Activated CD8-positive, alpha-beta T cell treated with anti-CD3 and anti-CD28 coated beads, Interleukin-2, amount 10 ng/mL, durations not matched to agents 7 days and 5 days (primary cell): ENCODE measurements at places on chromosomes 12 and 14. TPM values are rescaled to one million over a fixed set of nuclear protein-coding genes. Genes with fewer than 3 reads are reported as not detected.

- no peaks in the 10 kb centered on the region for H3K4me1 ChIP-seq
- DNase-seq: no peak
- H3K4me3 ChIP-seq: no peak overlapping the region
- no peaks in the 10 kb centered on the region for H3K36me3 ChIP-seq
- H3K27me3 ChIP-seq: peaks cover 3% of the 10 kb centered on the region
Measured at GRCh38 chr14:92863286-92864080, 59.5 kb upstream of the CHGA start.

The IL22 gene
- not detected for total RNA-seq

The TSPAN19 gene
- total RNA-seq: not detected

DNA sequence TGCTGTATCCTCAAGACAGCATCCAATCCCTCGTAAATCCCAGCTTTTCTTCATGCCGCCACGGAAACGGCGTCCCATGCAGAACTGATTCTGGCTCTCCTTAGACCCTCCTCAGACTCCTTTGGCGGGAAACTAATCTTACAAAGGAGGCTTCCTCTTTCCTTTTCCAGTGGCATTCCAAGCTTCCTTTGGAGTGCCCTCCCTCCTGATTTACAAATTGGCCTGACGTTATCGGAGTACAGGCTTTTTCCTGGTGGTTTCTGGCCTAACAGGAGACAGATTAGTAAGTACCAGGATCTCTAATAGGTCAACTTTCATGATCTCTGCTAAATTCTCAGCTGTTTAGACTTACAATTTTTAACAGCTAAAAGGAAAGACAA lies 1.3 kb upstream of the ZDHHC17 start:
- H3K4me1 ChIP-seq: peaks cover 27% of the 10 kb centered on the region
- peak overlapping the region; percentile 99 for H3K4me3 ChIP-seq
- H3K27ac ChIP-seq: peak overlapping the region; percentile 85
- H3K27me3 ChIP-seq: peaks cover 2% of the 10 kb centered on the region
- no peak for DNase-seq
- peaks cover 10% of the 10 kb centered on the region for H3K36me3 ChIP-seq

GRCh38 chr12:77914081-77914488 lies 83.4 kb downstream of the NAV3 start:
- no peak for DNase-seq
- no peaks in the 10 kb centered on the region for H3K27me3 ChIP-seq
- no peaks in the 10 kb centered on the region for H3K36me3 ChIP-seq
- H3K27ac ChIP-seq: no peak overlapping the region

DNA sequence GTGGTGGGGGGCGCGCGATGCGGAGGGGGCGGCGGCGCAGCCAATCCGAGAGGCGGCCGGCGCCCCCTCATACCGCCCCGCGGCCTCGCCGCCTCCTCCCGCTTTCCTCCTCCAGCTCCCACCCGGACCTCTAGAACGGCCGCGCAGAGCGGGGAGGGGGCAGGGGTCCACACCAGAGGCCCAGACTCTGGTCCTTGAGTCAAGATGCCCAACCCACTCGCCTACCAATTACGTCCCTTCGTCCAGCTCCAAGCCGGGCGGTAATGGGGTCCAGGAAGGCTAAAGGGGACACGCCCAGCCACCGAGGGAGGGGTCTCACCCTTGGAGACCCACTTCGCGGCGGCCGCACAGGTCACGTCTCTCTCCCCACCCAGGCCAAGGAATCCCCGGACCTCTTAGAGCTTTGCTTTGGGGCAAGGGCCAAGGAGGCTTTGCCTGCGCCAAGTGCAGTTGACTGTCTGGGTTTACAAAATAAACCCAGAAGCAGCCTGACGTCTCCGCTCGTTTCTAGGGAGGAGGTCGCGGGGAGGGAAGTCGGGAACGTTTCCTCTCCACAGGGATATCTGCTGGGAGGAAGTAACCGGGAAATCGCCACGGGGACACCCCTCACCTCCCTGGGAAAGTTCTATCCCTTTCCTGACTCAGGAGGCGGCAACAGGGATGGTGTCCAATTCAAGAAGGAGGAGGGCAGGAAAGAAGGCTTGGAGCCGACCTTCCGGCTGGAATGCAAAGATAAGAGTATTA lies 394 bp upstream of the AMIGO2 start:
- peaks cover 32% of the 10 kb centered on the region for H3K36me3 ChIP-seq
- peaks cover 69% of the 10 kb centered on the region for H3K4me1 ChIP-seq
- H3K4me3 ChIP-seq: peak overlapping the region; percentile 89
- peak overlapping the region; percentile 90 for H3K27ac ChIP-seq

The OR10AD1 gene
- total RNA-seq: not detected

The BBOF1 gene
- 1.2 TPM for total RNA-seq

The TOGARAM1 gene
- 8.9 TPM for total RNA-seq

The COX8C gene
- not detected for total RNA-seq

DNA sequence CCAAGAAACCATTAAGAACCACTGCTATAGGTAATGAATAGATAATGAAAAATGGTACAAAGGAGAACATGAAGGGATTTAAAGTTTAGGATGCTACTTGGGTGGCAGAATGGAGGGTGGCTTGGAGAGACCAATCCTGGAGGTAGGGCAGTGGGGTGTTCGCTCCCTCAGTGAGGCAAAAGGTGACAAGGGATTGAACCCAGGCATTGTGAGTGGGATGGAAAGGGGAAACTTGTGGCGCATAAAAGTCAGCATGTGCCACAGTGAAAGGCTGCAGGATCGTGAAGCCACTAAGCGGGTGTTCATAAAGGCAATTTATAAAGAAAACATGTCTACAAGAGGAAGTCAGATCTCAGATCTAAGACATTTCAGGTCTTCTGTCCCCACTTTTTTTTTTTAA lies 76.7 kb upstream of the SLC38A2 start:
- peaks cover 6% of the 10 kb centered on the region for H3K36me3 ChIP-seq
- H3K27ac ChIP-seq: no peak overlapping the region
- no peaks in the 10 kb centered on the region for H3K27me3 ChIP-seq

The C14orf180 gene
- total RNA-seq: not detected

GRCh38 chr12:10320643-10321042 lies 13.0 kb downstream of the KLRD1 start:
- peaks cover 27% of the 10 kb centered on the region for H3K36me3 ChIP-seq
- DNase-seq: no peak
- H3K27me3 ChIP-seq: no peaks in the 10 kb centered on the region

- peaks cover 20% of the 10 kb centered on the region for H3K4me1 ChIP-seq
- H3K27ac ChIP-seq: no peak overlapping the region
- H3K36me3 ChIP-seq: peaks cover 23% of the 10 kb centered on the region
- no peak for DNase-seq
- no peaks in the 10 kb centered on the region for H3K27me3 ChIP-seq
Measured at GRCh38 chr12:92509156-92509738, 193.5 kb upstream of the PLEKHG7 start.

The TAS2R46 gene
- total RNA-seq: 1.5 TPM

- H3K27me3 ChIP-seq: no peaks in the 10 kb centered on the region
- no peaks in the 10 kb centered on the region for H3K4me1 ChIP-seq
- H3K27ac ChIP-seq: no peak overlapping the region
- no peak overlapping the region for H3K4me3 ChIP-seq
- no peaks in the 10 kb centered on the region for H3K36me3 ChIP-seq
Measured at GRCh38 chr12:131443019-131444000, 267.6 kb upstream of the SFSWAP start.
